ENCODE measurements at places on chromosomes 11 and 22.
A peak's percentile ranks its signal among the peaks of the same experiment; 100 is the strongest.

DNA sequence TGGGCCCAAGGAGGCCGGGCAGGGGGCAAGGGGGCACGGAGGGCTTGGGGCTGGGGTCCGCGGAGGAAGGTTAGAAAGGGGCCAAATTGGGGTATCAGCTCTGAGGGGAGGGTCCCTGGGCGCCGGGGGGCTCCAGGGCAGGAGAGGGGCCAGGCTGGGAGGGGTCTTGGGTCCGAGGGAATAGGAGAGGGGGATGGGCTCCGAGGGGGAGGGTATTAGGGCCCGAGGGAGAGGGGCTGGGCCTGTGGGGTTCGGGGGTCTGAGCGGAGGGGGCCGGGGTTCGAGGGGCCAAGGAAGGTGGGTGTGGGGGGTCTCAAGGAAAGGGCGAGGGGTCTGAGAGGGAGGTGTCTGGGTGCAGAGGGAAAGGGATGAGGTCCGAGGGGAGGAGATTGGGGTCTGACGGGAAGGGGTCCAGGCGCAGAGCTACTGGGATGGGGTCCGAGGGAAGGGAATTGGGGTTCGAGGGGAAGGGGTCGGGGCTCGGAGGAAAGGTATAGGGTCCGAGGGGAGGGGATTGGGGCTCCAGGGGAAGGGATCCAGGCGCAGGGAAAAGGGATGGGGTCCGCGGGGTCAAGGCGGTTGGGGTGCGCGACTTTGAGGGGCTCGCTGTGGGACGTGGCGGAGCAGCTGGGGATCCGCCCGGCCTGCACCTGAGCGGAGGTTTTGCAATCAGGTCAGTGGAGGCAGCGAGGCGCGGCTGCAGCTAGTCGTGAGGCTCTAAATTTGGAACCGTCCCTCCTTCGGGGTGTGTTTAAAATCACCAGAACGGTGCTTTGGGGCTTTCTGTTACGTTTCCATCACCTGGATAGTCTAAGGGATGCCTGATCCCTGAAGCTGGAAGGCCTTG, 728 bp downstream of the CTTN start:
- no peak for DNase-seq

- no peak for DNase-seq
Measured at GRCh38 chr11:62075438-62075837, 48.4 kb upstream of the INCENP start.

- no peak for DNase-seq
Measured at GRCh38 chr11:26025676-26026075, 306.3 kb upstream of the ANO3 start.

DNA sequence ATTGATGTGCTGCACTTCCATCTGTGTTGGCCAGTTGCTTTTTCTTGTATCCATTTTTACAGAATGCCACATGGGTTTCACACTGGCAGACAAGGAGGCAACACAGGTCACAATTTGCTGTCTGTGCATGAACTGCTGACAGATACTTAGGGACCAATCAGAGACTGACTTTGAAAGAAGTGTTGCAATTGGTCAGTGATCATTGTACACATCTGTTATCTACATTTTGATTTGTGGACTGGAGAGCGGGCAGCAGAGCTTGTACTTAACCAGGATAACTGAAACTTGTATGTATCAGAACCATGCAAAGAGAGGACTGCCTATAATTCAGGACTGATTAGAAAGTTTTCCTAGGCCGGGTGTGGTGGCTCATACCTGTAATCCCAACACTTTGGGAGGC, 21.8 kb downstream of the PRR5 start:
- DNase-seq: no peak

- no peak for DNase-seq
Measured at GRCh38 chr11:120655589-120655988, 144.0 kb downstream of the GRIK4 start.

DNA sequence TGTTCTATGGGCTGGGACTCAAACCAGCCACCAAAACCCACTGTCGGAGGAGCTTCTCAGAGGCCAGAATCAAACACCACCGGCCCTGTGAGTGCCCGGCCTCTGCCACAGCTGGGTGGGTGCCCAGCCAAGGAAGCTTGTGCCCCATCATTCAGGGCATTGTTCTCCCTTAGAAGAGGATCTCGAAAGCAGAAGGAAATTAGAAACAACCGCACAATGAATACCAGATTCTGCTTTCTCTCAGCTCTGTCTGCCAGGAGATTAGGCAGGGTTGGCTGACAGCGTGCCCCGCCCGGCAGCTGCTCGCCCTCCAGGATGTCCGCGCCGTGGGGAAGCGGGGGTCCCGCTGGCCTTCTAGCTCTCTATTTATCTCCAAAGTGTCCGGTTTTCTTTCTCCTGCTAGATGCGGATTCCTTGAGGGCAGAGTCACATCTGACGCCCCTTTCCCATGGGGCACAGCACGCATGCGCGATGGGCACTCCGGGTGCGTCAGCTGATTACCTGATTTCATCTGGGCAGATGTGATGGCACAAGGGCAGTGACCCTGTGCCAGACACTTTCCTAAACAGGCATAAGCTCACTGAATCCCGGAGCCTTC, 25.5 kb downstream of the SCGB1A1 start:
- peak; percentile 29 for DNase-seq

- DNase-seq: no peak
Measured at GRCh38 chr11:83403691-83404389, 117.7 kb upstream of the CCDC90B start.

DNA sequence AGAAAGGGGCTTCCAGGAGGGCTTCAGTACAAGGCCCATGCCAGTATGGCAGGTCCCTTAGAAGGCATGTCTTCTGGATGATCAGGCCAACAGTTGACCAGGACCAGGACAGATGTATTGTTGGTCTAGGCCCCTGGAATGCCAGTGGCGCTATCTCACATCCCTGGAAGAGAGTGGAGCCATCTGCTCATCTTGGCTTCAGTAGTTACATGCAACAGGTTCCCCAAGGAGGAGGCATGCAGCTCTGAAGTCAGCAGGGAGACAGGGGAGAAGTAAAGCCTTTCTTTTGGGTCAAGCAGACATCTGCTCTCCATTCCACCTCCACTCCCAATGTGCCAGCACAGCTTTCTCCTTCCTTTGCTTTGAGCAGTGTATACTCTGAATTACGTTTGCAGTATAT, 244.1 kb downstream of the KIRREL3 start:
- no peak for DNase-seq

- DNase-seq: no peak
Measured at GRCh38 chr11:2382936-2383851, 6.1 kb downstream of the CD81 start.

DNA sequence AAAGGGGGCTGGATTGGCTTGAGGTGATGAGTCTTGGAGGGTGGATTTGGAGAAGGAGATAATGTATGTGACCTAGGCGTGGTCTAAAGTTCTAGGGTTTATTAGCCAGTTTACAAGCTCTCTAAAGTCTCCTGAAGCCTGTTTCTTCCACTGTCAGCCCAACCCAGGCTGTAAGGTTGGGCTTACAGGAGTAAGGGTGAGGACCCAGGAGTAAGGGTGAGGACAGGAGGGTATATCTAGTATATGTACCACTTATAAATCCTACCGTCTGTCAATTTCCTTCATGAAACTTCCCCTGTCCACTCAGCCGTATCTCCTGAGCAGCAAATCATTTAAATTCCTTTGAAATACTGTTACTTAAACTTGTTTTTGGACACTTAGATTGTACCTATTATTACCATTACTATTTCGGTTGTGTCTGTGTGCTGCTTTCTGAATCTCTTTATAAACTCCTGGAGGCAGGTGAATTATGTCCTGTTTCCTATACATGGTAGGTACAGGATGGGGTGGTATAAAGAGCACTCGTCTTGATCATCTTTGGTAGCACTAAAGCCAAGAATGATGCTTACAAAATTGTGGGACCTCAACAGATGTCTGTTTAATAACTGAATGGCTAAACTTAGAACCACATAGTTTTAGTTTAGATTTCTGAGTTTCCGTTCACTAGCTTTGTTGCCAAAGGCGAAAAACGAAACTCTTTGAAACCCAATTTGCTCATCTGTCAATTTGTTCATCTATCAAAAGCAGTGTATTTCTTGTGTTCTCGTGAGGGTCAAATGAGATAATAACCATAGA, 192.0 kb downstream of the GRIK4 start:
- DNase-seq: no peak

DNA sequence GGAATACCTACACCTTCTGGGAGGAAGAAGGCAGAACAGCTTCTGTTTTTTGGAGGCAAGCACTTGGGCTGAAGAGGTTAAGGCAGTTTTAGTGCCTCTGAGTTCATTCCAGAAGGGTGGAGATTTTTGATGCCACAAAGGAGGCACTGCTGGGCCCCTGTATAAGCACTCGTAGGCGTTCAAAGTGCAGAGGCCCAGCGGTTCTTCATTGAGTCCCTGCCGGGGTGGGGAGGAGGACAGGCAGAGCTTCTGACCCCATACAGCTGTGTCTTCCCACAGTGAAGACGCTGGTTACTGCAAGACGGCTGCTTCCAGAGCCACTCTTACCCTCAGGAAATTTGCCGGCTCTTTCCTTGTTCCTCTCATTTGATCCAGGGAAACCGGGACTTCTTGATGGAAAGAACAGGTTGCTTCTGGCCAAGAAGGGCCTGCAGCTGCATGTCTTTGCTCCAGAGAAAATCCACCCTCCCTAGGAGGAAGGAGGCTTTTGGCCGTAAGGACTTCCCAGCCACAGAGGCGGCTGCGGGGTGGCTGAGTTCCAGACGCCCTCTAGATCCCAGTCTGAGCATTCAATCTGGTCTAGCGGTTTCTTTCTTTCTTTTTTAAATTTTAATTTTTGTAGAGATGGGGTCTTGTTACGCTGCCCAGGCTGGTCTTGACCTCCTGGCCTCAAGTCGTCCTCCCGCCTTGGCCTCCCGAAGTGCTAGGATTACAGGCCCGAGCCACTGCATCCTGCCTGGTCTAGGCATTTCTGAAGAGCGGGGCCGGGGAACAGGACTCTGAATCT, 9.4 kb downstream of the ADAMTS15 start:
- no peak for DNase-seq

GRCh38 chr11:19869946-19870589, 157.4 kb downstream of the NAV2 start:
- DNase-seq: no peak

- no peak for DNase-seq
Measured at GRCh38 chr11:57596266-57596885, 1.1 kb upstream of the SERPING1 start.

DNA sequence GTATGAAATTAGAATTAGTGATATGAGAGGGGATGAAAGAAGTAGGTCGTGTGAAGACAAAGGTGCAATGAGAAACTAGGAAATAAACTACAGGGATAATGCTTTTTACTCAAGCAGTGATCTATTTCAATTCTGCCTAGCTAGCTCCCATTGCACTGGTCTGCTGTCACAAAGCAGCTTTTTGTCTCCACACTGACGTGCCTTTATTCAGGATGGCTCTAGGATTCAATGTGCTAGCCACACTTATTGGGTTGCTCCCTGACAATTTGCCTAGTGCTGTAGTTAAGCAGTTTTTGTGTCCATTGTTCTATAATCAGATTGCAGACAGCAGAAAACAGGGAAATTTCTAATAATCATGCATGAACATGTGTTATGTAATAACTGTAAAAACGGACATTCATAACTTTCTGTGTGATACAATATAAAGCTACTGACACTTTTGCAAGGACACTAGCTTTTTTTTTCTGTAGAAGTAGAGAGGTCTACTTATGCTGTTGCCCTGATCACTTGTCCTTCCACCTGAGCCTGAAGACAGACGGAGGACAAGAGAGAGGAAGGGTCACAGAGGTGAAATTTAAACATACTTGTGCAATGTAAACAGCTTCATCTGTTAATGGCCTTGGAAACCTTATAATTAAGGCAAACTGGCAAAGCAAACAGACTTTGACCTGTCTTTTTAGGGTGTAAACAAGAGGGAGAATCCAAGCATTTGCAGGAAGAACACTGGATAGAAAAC, 269.6 kb downstream of the LRRC4C start:
- DNase-seq: no peak

DNA sequence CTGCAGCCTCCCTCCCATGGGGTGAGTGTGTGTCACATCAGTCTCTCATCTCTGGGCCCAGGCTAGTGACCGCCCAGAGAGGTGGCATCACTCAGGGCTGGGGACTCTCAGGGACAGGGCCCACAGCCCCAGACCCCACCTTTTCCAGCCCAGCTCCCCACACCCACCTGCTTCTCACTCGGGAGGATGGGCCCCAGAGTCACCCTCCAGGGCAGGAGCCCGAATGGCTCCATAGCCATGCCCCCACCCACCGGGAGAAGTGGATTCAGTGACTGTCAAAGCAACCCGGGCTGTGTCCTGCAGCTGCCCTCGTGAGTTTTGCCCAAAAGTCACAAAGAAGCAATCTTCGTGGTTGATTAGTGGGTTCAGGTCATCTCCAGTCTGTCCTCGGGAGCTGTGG, 26.0 kb downstream of the PARVG start:
- no peak for DNase-seq

GRCh38 chr11:116078101-116078591, 573.9 kb upstream of the CADM1 start:
- no peak for DNase-seq

DNA sequence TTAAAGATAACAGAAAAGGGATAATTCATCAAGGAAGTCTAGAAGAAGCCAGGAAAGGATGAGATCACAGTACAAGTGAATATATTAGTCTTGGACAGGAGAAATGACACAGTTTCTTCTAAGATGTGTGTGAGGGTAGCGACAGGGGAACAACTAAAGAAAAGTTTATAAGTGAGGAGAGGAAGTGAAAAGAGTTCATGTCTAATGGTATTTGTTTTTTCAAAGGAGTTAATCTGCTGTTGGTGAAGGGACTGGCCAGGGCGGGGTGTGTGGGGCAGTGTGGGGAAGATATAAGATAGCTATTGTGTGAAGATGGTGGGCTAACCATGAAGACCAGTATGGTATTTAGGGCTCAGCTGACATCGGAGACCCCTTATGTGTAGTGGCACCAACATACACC, 7.6 kb upstream of the PPFIBP2 start:
- no peak for DNase-seq

DNA sequence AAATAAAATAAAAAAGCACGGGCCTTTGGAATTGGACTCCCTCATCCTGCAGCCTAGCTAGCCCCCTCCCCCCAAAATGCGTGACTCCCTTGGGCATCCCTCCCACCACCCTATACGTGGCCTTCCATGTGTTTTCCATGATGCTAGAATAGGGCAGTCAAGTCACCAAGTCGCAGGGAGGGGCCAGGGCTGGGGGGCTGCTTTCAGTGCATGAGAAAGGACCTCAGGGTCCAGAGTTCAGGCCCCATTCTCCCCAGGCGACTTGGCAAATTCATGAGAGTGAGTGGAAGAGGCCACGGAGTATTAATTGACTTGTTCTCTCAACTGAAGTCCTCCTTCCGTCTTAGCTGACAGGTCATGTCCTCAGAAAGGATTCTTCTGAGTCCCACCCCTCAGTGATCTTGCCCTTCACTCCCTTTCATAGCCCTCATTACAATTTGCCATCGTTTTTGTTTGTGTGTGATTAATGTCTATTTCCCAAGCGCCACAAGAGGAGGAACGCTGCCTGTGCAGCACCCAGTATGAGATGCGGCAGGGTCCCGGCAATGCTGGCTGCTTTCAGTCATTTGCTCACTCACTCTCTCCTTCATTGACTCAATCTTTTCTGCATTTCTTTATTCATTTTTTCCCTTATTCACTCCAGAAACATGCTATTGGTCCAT, 17.4 kb downstream of the LRRC32 start:
- no peak for DNase-seq

GRCh38 chr11:106989078-106989455, 29.2 kb downstream of the GUCY1A2 start:
- DNase-seq: no peak
